ENCODE measurements at places on chromosomes 5 and 9.
A peak's percentile ranks its signal among the peaks of the same experiment; 100 is the strongest.

DNA sequence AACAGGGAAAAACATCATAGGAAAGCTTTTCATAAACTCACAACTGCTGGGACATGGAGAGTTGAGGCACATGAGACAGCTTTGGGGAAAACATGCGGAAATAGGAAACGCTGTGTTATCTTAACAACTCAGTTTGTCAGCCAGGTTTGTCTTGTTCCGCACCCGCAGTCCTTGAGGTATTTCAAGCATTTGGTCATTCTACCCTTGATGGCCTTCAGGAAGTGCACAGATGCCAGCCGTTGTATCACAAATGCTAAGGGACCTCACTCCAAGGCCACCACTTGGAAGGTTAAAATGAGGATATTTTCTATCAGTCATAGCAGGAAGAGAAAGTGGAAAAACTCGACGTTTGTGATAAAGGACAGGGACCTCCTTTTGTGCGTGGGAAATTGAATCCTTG is 83.8 kb downstream of the TRIO start:
- DNase-seq: no peak

DNA sequence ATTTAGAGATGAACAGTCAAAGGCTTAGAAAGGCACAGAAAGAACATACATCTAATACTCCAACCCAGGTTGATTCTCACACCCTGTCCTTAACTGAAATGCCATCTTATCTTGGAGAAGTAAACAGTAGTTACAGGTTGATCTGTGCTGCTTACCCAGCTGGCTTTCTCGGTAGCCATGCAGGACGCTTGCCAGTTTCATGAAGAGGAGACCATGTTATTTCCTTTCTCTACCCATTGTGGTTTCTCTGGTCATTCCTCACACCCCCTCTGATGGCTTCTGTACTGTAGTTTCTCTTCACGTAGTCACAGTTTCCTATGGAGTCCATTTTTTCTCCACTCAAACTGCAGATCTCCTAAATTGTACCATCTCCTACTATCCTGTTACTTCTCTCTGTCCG is 206.0 kb downstream of the SGCD start:
- no peak for DNase-seq

DNA sequence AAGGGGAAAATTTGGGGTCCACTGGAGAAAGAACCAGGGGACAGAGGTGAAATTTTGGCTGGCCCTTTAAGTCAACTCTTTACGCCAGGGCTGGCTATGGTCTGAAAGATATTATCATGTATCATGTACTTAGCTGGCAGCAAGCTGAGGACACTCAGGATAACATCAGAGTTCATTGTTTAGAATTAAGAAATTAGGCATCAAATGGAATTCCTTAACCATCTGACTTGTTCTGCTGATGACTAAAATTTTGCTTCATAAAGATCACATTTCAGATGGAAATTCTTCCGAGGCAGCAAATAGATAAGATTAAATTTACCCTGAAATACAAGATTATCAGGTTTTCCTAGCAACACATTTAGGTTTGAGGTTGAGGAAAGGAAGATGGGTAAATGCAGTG is 269.4 kb upstream of the KLF9 start:
- no peak for DNase-seq

DNA sequence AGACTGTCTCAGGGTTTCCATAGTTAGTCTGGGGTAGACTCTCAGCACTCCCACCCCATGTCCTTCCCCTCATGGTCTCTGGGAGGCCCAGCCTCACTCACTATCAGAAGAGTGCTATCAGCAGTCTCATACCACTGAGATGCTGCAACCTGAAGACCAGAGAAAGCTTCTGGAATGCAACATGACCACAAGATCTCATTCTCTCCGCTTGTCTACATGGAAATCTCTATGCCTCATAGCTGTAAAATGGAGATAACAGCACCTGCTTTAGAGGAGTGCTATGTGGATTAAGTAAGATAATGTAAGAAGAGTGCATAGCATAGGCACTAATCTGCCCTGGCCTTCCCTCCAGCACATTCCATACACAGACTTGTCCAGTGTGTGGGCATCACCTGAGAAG is 47.0 kb upstream of the ZNF169 start:
- DNase-seq: no peak

- DNase-seq: no peak
Measured at GRCh38 chr5:60101573-60101972, 208.0 kb upstream of the PDE4D start.

GRCh38 chr9:115551396-115551795 is 433.4 kb upstream of the TNC start:
- no peak for DNase-seq

DNA sequence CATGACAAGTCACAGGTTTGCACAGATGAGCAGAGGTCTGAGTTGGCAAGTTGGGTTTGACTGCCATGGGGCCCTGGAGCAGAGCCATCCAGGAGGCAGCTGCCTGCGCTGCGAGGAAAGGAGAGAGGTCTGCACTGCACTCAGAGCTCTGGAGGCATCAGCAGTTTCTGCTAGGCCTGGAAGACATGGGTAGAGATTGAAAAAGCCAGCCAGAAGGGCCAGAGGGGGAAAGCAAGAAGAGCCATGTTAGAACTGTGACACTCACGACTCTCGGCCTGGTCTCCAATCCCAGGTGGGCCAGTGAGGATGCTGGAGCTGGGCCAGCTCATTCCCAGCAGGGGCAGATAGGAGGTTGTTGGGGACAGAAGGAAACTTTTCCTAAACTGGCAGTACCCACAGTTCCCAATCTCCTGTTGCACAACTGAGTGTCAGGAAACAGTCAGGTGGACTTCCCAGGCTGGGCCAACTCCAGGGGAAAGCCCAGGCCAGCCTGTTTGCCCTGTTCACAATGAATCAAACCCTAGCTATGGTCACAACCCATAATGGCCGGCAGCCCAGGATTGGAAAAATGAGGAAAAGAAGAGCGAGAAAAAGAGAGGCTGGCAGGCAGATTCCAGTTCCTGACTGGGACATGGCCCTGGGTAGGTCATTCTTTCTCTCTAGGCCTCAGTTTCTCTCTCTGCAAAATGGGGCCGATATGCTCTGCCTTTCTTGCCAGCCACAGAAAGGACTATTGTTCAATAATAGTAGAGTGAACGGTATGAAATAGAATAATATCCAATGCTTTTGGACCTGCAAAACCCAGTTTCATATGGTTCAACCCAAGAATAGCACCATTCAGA is 7.8 kb upstream of the ORM1 start:
- DNase-seq: no peak

DNA sequence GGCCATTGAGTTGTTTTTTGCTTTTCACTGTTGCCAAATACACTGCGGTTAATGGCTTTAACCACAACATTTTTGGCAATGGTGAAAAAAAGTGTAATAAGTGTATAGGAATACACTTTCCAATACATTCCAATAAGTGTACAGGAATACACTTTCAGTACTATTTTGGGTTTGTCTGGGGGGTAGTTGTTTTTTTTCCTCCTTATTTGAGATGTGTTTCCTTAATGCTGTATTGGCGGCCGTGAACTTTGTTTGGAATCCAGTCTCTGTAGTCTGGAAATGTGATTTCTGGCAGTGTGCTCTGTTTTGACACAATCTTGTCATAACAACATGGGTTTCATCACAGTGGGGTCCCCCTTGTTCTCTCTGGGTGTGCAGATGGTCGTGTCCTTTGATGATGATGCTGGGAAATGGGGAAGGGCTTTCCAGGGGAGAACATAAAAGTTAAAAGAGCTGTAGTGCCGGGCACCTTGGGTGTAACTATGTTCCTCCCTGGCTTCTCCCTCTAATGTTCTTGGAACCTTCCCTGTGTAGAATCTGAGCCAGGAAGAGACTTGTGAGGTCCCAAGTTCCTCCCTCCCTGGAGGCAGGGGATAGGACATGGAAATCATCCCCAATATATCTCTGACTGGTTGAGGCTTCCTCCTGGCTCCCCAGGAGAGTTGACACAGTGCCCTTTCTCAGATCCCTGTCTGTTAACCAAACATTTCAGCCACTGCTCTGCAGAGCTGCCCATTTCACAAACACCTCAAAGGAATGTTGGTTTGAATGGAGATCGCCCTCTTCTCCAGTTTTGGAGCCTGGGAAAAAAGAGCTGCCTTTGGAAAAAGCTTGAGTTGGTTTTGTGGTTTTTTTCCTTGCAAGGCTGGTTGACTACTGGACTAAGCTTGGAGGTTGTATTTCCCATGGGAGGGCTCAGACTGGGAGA is 44.8 kb downstream of the RCL1 start:
- no peak for DNase-seq

GRCh38 chr5:171450423-171451331 is 31.2 kb downstream of the FGF18 start:
- DNase-seq: no peak

DNA sequence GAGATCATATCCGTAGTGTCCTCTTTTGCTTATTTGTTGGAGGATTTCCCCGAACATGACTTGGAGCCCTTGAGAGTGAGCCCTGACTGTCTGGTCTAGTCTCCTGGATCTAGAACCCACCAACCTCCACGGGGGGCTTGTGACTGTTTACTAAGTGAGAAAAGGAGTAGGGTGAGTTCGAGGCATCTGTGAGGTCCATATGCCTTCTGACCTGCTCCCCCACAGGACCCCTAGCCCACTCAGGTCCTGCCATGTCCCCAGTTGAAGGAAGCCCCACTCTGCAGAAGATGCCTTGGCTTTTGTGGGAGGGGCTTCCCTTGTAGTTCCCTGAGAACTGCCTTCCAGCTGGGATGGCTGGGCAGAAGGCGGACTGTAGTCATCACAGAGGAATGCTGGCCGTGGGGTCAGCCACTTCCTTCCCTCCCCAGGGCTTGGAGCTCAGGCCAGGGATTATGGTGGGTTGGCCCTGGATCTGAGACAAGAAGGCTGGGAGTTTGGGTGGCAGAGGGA is 7.0 kb upstream of the IRF1 start:
- peak; percentile 29 for DNase-seq

- DNase-seq: no peak
Measured at GRCh38 chr5:120073722-120074121, 390.4 kb upstream of the PRR16 start.

- no peak for DNase-seq
Measured at GRCh38 chr9:129317179-129318011, 139.3 kb upstream of the IER5L start.

- no peak for DNase-seq
Measured at GRCh38 chr9:125984461-125984860, 237.3 kb downstream of the PBX3 start.

DNA sequence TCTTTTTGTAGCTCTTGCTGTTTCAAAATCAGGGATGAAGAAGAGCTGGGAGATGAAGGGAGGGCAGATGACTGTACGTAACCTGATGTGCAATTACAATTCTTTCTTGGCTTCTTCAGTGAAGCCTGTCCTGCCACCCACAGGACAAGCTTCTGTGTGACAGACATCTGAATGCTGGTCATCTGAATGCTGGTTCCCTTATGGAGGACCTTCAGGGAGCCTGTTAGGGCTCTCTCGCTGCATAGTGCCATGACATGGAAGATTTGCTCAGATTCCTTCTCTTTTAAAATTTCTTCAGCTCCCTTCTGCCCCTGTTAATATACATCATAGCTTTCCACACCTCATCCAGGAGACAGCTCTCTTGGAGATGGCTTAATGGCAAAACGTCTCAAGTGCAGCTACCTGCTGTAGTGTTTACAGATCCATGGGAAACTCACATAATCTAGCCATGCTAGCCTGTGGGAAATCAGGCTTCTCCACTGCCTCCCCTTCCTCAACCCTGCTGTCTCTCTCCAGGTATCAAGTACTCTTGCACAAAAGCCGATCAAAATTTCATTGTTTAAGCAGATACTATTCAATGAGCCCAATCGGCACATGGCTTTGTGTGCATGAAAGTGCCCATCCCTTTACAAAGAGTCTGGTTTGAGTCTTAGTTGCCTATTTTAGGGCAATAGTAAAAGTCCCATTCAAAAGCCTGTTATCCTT is 134.6 kb downstream of the RAB3C start:
- no peak for DNase-seq

GRCh38 chr9:114861922-114862605 is 56.2 kb upstream of the TNFSF15 start:
- peak; percentile 6 for DNase-seq

GRCh38 chr5:107486489-107486888 is 184.2 kb downstream of the EFNA5 start:
- DNase-seq: no peak

- no peak for DNase-seq
Measured at GRCh38 chr5:66789434-66789833, 193.2 kb downstream of the MAST4 start.

GRCh38 chr5:37640088-37640487 is 199.8 kb downstream of the GDNF start:
- DNase-seq: no peak

DNA sequence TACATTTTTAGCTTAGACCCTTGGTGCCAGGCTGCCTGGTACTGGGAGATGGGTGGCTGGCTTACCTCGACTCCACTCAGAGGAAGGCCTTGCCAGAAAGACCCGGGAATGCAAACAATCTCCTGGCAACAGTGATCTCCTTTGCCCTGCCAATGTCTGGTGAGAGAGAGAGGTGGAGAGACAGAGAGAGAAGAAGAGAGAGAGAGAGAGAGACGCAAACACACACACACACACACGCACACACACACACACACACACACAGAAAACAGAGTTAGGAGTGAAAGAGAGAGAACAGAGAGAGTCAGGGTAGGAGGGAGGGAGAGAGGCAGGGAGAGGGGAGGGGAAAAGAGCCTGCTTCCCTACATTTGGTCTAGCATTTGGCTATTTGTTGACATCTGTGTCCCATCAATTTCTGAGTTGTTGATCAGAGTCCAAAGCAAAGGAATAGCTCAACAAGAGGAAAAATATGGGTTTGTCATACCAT is 181.6 kb upstream of the MAP1B start:
- no peak for DNase-seq

DNA sequence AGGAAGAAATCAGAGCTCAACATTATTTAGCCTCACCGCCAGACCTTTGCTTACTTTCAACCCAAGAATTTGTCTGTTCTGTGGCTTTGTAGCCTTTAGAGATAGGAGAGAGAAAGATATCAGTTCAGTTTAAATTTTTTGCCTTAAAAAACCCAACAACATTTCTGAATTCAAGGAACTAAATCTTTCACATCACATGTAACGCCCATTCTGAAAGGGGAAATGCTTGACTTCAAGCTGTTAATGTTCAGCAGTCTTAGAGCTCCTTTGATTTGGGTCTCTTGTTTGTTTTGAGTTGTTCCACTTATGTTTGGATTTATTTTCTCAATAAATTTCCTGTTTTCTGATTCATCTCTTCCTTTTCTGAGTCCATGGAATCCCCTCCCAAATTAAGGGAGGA is 294.5 kb downstream of the ARHGAP26 start:
- DNase-seq: no peak

DNA sequence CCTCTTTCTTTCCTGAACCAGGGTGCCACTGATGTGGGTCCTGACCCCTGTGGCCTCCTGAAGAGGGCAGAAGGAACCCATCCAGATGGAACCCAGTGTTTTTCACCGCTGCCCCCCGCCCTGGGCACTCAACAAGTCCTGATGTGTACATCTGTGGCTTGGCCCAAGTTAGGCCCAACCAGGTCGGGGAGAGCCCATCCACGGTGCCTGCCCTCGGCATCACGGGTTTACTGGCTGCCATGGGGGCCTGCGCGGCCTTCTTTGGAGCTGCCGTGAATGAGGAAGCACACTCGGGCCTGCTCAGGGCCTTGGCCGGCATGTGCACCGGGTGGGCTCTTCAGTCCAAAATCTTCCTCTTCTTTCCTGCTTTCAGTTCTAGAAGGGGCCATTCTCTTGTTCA is 5.8 kb downstream of the ECSCR start:
- DNase-seq: no peak

- peak; percentile 37 for DNase-seq
Measured at GRCh38 chr9:38227061-38227540, 158.1 kb upstream of the SHB start.
